ENCODE measurements at places on chromosomes 3 and 15. TPM values are rescaled to one million over a fixed set of nuclear protein-coding genes. Genes with fewer than 3 reads are reported as not detected.

The ARRDC4 gene
- 14.3 TPM for polyA plus RNA-seq

The GCSAM gene
- polyA plus RNA-seq, result 2.4 TPM

The CYP8B1 gene
- 0.28 TPM for polyA plus RNA-seq

The EPHA3 gene
- 12.1 TPM for polyA plus RNA-seq

The CILP gene
- 2.0 TPM for polyA plus RNA-seq

The STRIT1 gene
- 1.6 TPM for polyA plus RNA-seq

The INSYN1 gene
- 54.9 TPM for polyA plus RNA-seq

The GATA2 gene
- polyA plus RNA-seq, result 11.0 TPM

The SLC2A2 gene
- not detected for polyA plus RNA-seq

The DAZL gene
- polyA plus RNA-seq, result not detected

The ZNF660 gene
- 27.0 TPM for polyA plus RNA-seq

The DCUN1D1 gene
- polyA plus RNA-seq, result 41.5 TPM

The TRH gene
- polyA plus RNA-seq, result 0.14 TPM

The EDEM1 gene
- polyA plus RNA-seq, result 21.3 TPM

The SEMA6D gene
- 52.5 TPM for polyA plus RNA-seq

The SCAANT1 gene
- polyA plus RNA-seq, result 1.3 TPM
